ENCODE measurements at places on chromosomes 5 and 9.

DNA sequence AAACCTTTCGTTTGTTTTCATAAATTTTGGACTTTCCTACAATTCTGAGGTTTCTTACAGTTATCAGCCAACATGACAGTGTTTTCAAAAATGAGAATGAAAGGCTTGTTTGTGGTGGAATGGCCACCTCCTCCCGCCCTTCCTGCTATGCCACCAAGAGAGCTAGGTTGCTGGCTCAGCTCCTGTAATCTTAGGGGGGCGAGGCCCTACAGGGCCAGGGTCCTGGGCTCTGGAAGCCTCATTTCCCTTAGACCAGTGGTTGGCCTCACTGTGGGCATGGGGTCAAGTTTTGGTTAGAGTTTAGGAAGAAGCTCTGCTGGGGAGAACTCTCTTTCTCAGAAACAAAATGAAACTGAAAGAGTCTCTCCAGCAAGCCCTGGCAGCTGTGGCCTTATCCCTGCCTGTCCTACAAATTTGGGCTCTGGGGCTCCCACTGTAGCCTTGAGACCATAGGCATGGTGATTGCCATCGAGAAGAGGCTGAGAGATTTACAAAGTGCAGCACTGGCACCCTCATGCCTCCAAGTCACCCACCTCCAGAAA lies 66.2 kb downstream of the IRX1 start:
- DNase-seq, result no peak

GRCh38 chr5:72849546-72849945 lies 33.1 kb downstream of the TNPO1 start:
- no peak for DNase-seq

GRCh38 chr9:80789831-80790230 lies 899.5 kb downstream of the TLE1 start:
- DNase-seq, result no peak

DNA sequence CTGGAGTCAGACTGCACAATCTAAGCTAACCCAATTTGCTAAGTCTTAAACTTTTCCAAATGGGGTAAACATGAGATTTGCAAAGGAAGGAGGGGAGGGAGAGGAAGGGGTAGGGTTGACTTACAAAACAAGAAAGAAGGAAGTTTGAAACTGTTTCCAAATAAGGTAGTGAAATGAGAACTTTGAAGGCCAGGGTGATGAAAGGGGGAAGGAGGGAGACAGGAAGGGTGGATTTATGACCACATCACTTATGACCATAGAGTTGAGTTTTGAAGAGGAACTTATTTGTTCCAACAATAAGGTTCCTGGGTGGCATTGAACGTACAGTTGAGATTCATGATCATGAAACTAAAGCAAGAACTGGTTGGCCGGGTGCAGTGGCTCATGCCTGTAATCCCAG lies 72.5 kb upstream of the DAPK1 start:
- no peak for DNase-seq

- no peak for DNase-seq
These were observed 78.4 kb downstream of the SFXN1 start for GRCh38 chr5:175556794-175557193.

DNA sequence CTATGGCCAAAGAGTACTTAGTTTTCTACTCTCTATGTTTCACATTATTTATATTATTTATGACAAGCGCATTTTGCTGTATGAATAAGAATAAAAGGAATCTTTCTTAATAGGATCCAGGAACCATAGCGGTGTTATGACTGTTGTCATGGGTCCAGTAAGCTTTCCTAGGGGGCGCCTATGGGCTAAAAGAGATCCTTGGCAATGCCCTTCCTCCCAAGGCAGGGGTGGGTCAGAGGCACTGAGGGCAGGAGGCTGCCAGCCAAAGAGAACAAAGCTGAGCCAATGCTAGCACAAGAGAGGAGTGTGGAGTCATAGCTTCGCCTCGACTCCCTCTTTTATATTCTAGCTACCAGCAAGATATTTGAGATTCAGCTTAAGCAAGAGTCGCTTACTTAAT lies 98.4 kb upstream of the GNAQ start:
- no peak for DNase-seq

- DNase-seq, result no peak
These were observed 15.9 kb downstream of the P4HA2 start for GRCh38 chr5:132211787-132212186.

- DNase-seq, result no peak
These were observed 35.0 kb upstream of the DMRT1 start for GRCh38 chr9:806285-807156.

DNA sequence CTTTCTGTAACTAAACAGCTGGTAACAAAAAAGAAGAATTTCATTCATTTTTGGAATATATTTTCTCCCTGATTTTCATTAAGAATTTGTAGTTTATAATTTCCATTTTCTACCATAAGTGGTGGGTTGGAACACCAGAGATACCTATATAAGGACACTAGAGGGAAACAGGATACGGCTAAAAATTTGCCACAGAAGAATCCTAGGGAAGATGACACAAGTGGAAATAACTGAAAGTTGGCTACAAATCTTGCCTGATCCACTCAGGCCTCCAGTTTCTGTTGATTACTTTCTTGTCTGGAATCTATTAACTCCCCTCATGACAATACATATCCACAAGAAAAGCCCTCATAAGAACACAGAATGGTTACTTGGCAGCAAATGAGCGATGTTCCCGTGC lies 46.8 kb downstream of the FREM1 start:
- no peak for DNase-seq

GRCh38 chr9:97491216-97491999 lies 10.1 kb upstream of the TMOD1 start:
- no peak for DNase-seq

DNA sequence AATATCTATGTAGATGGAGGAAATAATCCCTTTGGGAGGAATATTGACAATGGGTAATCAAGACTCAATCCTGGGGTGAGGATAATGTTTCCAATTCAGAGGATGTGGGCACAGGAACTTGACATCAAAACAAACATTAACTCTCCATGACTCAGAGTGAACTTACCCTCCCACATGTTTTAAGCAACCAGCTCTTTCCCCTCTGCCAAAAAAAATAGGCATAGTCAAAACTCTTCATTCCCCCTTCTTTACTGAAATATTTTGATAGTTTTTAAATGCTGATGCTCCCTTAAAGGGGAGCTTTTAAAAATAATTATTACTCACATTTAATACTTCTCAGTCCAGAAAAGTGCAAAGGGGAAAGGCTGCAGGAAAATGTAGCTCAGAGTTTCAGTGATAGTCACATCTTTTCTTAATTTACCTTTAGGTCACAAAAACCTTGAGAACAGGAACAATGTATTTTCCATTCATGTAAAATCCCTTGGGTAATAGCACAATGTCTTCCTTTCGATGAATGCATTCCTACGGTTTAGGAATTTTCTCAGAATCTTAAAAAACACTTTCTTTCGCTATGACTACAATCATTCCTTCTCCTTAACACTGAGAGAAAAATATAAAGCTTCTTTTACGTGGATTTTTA lies 298.4 kb upstream of the GRAMD2B start:
- DNase-seq, result no peak

DNA sequence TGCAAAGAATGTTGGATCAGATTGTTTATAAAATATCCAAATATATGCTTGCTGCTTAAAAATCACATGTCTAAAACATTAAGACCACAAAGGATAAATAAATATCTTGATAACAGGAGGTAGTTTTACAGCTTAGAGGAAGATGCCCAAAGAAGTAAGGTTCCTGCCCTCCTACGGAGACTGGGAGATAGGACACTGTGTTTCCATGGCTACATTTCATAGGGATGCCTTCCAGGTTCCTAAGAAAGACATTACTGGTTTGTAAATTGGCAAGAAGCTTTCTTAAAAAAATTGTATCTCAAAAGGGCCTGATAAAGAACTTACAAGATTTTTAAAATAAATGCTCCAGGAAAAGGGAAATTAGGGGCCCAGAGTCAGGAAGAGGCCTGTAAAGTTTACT lies 437.2 kb downstream of the HINT1 start:
- no peak for DNase-seq

- no peak for DNase-seq
These were observed 2.6 kb downstream of the PDLIM4 start for GRCh38 chr5:132260051-132260450.

GRCh38 chr5:16867577-16867953 lies 68.5 kb downstream of the MYO10 start:
- no peak for DNase-seq

DNA sequence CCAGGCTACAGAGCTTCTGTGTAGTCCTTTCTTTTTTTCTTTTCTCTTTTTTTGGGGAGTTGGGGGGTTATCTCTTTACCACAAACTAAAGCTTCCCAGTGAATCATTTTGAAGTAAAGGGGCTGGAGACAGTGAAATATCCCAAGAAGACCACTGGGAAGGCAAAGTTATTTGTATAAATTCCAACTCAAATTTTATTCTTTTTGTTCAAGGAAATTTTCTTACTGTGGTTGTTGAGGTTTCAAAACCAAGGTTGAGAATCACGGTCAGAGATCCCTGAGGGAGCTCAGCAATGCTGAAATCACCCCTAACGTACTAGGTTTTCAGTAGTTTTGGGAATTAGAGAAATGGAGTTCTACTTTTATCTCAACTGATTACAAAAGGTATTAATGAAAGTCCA lies 175.7 kb downstream of the ARHGEF28 start:
- DNase-seq, result no peak

DNA sequence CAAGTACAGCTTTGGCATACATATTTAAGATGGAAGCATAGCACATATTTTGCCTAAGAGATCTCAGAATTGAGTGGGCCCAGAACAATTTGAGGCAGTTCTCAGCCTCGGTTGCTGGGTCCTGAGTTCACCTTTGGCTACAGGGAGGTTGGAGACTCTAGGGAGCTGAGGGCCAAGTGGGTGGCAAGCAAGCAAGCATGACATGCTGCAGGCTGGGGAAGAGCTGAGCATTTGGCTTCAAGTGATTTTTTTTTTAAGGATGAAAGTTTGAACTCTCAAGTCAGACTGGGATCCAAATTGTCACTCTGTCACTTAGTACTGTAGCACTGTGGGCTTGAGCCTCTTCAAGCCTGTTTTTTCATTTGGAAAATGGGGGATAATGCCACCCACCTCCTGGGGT lies 160.5 kb downstream of the MED27 start:
- DNase-seq, result no peak

DNA sequence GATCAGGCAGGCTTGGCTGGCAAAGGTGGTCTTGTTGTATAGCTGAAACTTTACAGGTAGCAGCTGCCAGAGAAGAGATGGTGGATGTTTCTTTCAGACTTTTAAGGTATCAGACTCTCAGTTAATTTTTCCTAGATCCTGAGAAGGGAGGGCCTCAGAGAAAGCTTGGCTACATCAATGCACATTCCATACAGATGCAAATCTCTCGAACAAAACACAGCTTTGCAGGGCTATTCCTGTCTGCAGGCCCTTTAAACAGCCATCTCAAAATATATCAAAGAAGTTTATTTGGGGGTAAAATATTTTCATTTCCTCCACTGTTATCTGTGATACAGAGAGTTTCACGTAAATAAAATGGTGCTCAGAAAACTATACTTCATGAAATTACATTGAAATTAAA lies 1584.4 kb downstream of the EFNA5 start:
- no peak for DNase-seq

DNA sequence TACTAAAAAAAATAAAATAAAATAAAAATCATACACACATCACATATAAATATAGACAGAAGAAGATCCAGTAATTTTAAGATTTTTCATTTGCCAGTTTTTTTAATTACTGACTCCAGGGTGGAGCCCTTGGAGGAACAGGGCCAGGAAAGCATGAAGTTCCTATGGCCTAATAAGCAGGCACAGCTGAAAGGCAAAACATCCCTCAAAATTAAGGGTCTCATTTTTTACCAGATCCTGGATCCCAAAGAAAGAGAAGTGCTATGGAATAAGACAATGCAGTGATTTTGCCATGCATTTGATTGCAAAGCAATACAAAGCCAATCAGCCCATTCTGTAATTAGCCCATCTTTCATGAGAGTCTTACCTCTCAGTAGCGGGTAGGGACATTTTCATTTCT lies 11.3 kb upstream of the DTWD2 start:
- no peak for DNase-seq

GRCh38 chr5:50547303-50547702 lies 106.2 kb upstream of the EMB start:
- no peak for DNase-seq

DNA sequence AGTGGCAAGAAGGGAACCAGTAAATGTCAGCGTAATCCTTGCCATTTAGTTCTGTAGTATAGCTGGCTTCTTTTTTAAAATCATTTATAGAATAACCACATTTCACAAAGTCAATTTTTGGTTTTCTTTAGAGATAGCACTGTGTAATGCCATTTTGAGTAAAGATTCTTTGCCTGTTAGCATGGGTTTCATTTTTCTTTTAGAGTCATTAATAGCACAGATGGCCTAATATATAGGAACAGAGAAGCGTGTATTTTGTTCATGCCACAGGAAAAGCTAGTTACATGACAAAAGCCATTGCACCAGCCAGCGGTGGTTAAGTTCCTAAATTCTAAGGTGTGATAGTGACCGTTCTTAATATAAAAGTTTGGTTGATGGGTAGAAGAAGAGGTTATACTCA lies 1363.9 kb downstream of the MAT2B start:
- DNase-seq, result no peak

GRCh38 chr9:115629879-115630840 lies 512.2 kb upstream of the TNC start:
- DNase-seq, result no peak

DNA sequence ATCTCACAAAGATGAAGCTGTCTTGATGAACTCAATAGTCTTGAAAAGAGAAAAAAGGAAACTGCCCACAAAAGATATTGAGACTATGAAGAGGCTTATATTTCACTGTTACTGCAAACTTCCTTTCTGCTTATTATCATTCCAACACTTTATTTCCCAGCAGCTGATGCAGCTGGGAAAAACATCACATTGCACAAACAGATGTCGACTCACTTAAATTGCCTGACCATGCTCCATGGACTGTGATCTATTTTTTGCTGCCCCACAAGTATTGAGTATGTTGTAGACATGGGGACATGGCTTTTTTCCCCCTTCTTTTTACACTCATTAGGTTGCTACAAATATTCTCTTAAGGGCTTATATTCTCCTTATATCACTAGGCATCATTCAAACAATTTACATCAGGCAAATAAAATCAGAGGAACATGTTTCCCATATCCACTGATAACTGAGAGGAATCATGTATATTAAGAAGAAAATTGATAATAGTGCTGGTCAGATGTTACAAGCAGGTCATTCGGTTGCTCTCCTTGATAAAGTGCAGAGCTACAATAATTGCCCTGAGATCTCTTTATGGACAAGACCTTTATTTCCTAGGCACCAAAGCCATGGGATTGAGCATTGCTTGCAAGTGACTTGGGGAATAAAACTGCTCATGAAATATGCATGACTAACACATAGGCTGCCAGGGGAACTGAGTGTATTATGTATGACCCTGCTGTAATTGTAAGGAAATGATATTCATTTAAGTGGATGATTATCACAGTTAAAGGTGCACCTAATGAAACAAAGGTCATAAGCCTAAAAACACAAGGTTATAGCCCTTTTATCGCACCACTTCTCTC lies 509.9 kb downstream of the ZNF608 start:
- no peak for DNase-seq

- no peak for DNase-seq
These were observed 25.6 kb downstream of the PBX3 start for GRCh38 chr9:125772740-125773139.

DNA sequence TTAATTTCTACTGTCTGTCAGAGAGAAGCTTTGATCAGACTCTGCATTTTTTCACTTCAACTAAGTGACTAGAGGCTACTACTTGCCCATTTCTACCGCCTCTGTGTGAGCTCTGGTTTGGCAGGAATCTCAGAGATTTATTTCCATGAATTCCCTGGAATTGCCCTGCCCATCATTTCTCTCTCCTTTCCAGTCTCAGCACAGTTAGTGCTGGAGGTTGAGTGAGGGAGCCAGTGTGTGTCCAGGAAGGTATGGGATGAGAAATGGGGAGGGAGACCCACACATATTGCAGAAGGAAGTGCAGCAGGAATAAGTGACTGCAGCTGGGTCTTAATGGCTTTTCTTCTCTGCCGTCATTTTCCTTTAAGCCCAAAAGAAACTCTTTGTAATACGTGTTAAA lies 443.1 kb upstream of the ZNF462 start:
- DNase-seq, result no peak
